ENCODE measurements at places on chromosomes 13 and 19.

DNA sequence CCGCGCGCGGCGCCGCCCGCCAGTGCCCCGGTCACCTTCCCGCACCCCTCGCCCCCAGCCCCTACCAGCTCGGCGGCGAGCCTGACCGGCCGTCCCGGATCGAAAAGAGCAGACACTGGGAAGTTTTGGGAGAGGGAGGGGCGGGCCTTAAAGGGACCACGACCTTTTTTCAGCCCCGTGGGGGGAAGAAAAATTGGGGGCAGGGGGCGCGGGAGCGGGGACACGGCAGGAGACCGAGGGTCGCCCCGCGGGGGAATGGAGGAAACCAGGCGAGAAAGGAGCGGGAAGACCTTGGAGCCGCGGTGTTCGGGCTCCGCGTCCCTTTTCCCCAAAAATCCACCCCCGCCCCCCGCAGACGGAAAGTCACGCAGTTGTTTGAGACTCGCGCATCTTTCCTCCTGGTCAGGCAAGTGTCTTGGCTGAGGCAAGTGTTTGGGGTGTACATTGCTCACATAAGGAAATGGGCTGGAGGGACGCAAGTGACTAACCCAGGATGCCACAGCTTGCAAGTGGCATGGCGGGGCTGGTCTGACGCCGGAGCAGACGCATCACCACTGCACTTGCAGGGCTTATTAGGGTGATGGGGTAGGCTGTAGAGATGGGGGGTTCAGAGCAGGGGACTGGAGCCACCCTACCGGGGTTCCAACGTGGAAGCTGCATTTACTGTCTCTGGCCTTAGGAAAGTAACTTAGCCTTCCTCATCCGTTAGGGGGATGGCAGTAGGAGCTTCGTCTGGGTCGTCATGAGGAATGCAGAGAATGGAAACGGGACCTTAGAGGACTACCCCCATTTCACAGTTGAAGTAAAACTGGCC is 2.7 kb upstream of the HNRNPL start:
- DNase-seq, result peak; percentile 73

GRCh38 chr13:33519561-33520467 is 234.3 kb upstream of the STARD13 start:
- no peak for DNase-seq

DNA sequence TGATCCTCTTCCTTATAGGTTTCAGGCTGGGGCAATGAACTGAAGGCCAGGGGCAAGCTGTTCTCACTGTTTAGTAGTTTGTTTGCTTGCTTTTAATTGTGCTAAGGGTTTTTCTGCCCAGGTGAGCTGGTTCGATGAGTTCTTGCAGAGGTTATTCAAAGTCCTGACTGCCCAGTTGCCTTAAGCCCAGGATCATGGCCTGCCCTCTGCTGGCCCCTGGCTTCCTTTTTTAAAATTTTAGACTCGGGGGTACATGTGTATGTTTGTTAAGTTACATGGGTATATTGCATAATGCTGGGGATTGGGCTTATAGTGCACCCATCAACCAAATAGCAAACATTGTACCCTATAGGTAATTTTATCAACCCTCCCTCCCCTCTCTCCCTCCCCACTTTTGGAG is 65.7 kb downstream of the ZNF536 start:
- no peak for DNase-seq

GRCh38 chr13:60162096-60162495 is 1.6 kb downstream of the DIAPH3 start:
- DNase-seq, result no peak

DNA sequence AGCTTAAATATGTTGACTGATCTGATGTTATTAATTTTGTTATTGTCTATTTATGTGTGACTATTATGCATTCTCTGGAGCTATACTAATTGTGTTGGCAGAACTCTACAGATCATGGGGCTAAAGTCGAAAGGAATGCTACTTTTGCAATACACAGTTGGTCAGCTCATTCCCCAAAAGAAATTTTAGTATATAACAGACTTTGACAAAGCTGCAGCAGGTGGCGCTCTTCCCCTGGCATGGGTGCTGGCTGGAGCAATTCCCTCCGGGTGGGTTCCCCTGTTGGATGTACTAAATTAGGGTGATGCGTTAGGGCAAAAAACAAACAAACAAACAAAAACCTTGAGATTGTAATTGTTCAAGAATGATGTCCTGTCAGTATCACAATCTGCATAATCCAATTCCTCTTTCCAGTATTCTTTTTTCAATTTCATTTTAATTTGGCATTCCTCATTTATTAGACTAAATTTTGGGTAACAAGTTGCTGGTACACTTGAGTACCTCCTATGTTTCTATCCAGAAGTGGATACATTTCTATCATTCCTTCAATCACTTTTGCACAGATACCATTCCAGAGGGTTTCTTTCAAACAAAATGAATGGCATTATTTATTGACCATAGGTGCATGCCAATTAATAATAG is 322.8 kb upstream of the EDNRB start:
- DNase-seq, result no peak

DNA sequence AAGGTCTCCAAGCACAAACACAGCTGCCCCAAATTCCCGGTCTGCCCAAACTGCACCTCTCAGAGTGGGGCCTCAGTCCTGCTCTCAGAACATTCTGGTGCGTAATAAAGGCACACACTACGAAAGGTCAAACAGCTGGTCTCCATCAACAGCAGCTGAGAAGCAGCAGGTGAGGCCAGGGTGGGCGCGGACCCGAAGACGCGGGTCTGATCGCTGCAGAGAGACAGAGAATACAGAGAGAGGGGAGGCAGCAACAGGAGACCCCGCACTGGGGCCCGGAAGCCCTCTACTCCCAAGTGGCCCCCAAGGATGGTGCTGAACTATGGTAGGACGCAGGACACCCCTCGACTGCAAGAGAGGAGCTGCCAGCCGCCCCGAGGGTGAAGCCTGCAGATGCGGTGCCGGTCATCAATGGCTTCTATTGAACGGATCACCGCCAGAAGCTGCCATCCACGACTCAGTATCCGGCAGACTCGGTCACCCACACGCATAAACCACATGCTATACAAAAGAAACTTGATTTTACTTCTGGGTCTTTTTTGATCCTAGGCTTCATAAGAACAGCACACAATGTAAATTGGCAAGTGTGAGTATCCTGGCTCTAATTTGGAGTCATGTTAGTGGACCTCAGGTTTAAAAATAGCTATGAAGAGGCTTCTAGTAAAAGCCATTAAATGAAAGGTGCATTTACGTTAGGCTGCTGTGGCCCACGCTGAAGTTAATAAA is 33.4 kb downstream of the STK24 start:
- DNase-seq, result no peak

All from caudate nucleus (tissue), 63 donors.